ENCODE measurements at places on chromosomes 6 and 20.

DNA sequence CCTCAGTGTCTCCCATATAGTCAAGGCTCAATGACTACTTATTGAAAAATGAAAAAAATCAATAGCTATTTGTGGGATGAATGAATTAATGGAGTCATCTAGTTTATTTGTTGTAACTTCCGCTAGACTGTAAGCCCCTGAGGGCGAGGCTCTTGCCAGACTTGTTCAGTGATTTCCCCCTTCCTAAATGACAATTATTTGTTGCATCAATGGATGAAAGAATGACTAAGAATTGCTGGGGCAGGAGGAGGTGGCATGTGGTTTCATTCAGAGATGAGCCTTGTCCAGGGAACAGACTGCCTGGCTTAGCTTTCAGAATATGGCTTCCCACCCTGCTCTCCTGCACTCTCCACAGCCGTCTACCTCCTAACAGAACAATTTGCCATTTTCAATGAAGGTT lies 1.1 kb upstream of the PRELID3B start:
- DNase-seq = no peak

DNA sequence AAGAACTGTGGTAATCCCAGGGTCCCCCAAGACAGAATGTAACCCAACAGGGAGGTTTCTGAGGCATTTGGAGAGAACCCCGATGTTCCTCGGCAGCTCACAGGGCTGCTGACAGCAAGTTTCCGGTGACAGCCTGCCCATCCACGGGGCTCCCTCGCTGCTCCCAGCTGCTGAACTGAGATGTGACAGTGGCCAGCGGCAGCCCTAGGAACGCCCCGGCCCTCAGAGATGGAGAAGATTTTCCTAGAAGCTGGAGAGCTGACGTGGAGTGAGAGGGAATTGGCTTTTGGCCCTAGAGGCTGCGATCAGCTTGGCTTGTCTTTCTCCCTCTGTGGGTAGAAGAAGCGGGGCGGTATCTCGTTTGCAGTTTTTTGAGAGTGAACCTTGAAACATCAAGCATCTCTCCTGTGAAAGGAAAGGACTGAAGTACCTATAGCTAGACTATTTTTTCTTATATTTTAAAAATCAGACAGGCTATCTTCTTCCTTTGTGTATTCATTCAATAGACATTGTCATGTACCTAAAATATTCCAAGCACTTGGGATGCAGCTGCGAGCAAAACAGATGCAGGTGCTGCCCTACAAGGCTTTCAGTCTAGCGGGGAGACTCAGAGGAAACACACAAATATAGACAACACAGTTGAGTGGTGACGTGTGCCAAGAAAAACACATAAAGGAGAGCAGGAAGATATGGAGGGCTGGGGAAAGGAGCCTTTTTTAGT lies 28.4 kb upstream of the NFATC2 start:
- no peak for DNase-seq

DNA sequence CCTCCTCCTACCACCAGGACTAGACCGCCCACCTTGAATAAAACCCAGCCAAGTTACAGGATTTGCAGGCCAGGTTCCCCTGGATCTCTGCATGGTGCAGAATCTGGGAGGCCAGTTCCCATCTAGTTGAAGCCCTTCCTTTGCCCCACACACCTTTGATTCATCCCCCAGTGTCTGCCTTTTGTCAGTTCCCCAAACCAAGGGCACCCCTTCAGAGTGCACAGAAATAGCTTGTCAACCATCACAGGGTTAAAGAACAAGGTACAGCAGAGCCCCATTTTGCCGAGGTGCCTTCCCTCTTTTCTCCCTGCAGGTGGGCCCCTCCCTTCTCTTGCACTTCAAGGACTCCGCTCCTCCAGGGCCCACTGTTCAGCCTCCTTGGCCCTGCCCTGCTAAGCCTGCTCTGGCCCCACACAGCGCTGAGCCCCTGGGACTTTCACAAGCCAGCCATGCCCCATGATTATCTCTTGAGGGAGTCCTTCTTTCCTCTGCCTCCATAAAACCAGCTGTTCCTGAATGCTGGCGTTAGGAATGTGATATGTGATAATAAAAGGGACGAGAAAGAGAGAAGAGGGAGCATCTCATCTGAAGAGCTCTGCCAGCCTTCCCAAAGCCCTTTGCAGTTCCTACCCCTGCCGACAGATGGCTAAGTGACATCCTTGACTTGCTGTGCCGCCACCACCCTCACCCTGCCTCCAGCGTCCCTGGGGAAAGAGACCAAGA lies 280.3 kb downstream of the CDC5L start:
- no peak for DNase-seq

- no peak for DNase-seq
These were observed 9.9 kb downstream of the SERAC1 start for GRCh38 chr6:158158123-158158522.

GRCh38 chr20:33568378-33568777 lies 78.5 kb downstream of the CBFA2T2 start:
- no peak for DNase-seq

- no peak for DNase-seq
These were observed 109.0 kb downstream of the HMGCLL1 start for GRCh38 chr6:55469951-55470366.

DNA sequence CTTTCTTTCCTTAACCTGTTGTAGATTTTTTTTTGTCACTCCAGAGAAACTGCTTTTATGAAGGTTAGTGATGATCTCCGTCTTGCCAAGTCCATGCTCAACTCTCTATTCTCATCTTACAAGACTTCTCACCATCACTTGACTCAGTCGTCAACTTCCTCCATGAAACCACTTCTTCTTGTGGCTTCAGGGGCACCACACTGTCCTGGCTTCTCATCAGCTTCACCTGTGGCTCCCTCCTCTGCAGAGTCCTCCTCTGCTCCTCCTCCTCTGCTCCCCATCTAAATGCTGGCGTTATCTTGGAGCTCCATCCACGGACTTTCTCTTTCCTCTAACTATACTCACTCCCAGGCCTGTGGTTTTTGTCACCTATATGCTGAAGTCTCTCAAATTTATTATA lies 187.5 kb downstream of the BACH2 start:
- DNase-seq = no peak

All from fibroblast of the conjunctiva (primary cell).